Hair follicular keratinocyte (primary cell): ENCODE measurements at places on chromosomes 4 and X. TPM values are rescaled to one million over a fixed set of nuclear protein-coding genes. Genes with fewer than 3 reads are reported as not detected.

Gene PGAM4
- total RNA-seq = not detected in 2 replicates

Gene SHROOM4
- total RNA-seq = 0.84 and 2.3 TPM in 2 replicates

Gene GABRE
- 9.4 and 10.5 TPM in 2 replicates for total RNA-seq

Gene SLC25A43
- total RNA-seq = 22.6 and 27.7 TPM in 2 replicates

Gene PAGE3
- not detected in 2 replicates for total RNA-seq

Gene ARL9
- total RNA-seq = 0.04 and 0.08 TPM in 2 replicates

Gene USP26
- total RNA-seq = not detected in 2 replicates

Gene UCP1
- not detected in 2 replicates for total RNA-seq

Gene NOX1
- not detected in 2 replicates for total RNA-seq

Gene GAGE12H
- not detected in 2 replicates for total RNA-seq

Gene MTTP
- 0.16 TPM in 1 of 2 replicates, not detected in the other for total RNA-seq

Gene TGIF2LX
- total RNA-seq = not detected in 2 replicates

Gene PDK3
- 5.0 and 8.3 TPM in 2 replicates for total RNA-seq

Gene HSD17B13
- not detected in 2 replicates for total RNA-seq

Gene LCORL
- 11.1 and 14.4 TPM in 2 replicates for total RNA-seq

Gene PF4V1
- total RNA-seq = not detected in 2 replicates

Gene CA5B
- 3.2 and 3.5 TPM in 2 replicates for total RNA-seq

Gene HSFX3
- not detected in 2 replicates for total RNA-seq
